ENCODE measurements at places on chromosomes 1 and 21.

- no peak for DNase-seq
Measured at GRCh38 chr1:201880928-201881571, 7.6 kb upstream of the SHISA4 start.

DNA sequence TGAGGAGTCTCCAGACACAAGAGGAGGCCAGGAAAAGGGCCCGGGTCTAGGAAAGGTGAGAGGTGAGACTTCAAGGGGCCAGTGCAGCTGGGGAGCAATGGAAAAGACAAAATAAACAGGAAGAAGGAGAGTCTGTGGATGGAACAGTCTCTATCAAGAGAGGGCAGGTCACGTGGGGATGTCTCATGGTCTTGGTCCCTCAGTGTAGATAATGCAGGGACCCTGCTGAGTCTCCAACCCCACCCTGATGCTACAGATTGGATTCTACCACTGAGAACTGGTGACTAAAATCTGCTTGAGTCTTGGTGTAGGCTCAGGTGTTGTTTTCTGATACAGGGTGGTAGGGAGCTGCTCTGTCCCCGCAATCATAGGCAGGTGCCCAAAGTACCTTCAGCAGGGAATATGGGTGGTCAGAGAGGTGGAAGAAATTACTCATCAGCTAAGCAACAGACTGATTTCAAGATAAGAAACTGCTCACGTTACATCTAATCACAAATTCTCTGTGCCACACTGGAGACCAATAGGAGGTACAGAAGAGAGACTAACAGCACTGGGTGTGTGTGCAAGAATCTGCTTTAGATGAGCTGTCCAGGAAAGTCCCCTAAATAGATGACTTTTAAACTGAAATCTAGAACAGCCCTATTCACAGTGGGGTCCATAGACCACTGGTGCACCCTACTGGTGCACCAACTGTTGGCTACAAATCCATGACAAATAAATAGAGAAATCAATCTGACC, 101.5 kb upstream of the TLR5 start:
- DNase-seq = no peak

DNA sequence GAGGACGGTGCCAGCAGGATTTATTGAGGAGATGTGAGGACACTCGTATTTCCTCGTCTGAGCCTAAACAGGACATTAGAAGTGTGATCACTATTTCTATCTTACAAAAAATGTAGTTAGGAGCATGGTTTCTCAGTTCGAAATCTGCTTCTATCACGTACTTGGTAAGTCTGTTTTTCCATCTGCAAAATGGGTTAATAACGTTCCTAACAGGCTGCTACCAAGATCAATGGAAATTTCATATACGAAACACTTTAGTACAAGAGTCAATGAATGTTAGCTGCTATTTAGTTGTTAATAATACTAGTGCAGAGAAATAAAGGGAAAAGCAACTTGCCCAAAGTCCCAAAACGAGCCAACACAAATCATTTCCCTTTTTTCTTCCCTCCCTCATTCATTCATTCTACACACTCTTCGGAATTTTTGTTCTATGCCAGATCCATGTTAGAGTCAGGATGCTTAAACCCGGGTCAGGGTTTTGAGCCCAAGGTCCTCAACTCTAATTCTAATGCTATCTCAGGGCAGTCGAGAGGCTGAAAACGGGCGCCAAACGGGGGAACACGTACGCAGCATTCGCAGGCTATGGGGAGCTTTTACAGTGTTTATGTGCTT, 608 bp downstream of the SNRNP40 start:
- no peak for DNase-seq

DNA sequence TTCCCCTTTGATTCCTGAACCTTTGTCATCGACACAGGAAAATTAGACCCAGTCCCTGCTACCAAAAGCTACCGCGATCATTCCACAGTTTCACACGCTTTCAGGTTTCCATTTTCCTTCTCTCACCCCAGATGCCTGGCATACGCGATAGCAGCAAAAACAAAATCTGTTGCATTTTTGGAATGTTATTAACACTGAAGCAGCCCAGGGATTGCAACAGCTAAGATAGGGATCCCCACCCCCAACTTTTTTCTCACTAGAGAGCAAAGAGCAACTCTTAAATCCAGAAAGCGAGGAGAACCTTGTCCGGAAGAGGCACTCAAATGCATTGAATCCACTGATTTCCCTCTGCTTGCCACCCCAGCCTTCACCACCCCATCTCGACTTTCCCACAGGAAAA, 8.9 kb downstream of the OVAAL start:
- DNase-seq = no peak

- no peak for DNase-seq
Measured at GRCh38 chr21:36543924-36544323, 64.0 kb upstream of the CLDN14 start.
